NCI-H2227 treated with DMSO at 0.1 percent for 48 hours (cell line): ENCODE measurements at places on chromosomes 4 and X.

DNA sequence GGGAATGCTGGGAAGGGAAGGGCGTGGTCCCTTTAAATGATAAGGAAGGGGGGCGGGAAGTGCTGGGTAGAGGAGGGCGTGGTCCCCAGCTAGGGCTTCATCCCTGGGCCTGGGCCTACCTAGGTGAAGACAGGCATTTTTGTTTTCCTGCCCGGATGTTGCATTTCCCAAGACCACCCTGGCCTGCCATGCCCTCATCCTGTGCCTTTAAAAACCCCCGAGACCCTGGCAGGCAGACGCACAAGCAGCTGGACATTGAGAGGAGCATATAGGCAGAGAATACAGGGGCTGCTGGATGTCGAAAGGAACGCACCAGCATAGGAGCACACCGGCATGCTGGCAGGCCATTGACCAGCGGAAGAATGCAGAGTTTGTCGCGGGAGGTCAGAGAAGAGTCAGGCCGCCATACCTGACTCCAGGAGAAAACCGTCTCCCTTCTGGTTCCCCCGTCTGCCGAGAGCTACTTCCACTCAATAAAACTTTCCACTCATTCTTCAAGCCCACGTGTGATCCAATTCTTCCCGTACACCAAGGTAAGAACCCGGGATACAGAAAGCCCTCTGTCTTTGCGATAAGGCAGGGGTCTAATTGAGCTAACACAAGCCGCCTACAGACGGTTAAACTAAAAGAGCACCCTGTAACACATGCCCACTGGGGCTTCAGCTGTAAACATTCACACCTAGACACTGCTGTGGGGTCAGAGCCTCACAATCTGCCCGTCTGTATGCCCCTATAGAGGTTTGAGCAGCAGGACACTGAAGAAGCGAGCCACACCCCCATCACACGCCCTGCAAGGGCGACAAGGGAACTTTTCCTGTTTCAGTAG lies 2.9 kb upstream of the AGA start:
- DNase-seq = peak; percentile 46

- DNase-seq = no peak
Measured at GRCh38 chrX:1181170-1181569, 31.3 kb downstream of the CRLF2 start.

- DNase-seq = no peak
Measured at GRCh38 chr4:93878566-93878965, 50.0 kb downstream of the ATOH1 start.

DNA sequence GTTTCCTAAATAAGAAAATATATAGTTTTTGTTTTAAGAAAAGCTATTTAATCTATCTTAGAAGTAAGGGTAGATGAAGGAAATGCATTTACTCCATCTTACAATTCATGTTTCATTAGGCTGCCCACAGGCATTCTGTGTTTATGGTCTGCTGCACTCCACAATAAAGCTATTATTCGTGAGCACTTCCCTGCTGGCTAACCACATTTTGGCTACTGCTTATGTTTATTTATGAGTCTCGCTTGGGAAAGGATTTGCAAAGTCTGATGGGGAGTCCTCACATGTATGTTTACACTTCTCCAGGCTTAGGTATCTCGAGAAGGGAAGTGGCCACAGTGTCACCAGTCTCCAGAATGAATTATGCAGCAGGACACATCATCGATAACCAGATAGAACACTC lies 260.8 kb upstream of the VCX start:
- no peak for DNase-seq

DNA sequence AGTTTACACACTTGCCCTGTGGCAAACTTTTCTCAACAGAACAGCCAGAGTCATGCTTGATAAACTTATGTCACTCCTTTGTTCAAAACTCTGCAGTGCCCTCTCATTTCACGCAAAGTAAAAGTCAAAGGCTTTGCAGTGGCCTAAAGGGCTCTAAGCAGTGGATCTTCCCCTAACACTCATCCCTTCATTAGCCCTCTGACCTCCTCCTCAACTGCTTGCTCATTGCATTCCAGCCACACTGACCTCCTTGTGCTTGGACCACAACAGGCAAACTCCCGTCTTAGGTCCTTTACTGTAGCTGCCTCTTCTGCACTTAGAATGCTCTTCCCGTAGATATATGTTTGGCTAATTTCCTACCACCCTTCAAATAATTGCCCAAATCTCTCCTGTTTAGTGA lies 5.6 kb downstream of the PRDM5 start:
- no peak for DNase-seq
